ENCODE measurements at places on chromosomes 5 and 9. TPM values are rescaled to one million over a fixed set of nuclear protein-coding genes. Genes with fewer than 3 reads are reported as not detected.
A peak's percentile ranks its signal among the peaks of the same experiment; 100 is the strongest.

DNA sequence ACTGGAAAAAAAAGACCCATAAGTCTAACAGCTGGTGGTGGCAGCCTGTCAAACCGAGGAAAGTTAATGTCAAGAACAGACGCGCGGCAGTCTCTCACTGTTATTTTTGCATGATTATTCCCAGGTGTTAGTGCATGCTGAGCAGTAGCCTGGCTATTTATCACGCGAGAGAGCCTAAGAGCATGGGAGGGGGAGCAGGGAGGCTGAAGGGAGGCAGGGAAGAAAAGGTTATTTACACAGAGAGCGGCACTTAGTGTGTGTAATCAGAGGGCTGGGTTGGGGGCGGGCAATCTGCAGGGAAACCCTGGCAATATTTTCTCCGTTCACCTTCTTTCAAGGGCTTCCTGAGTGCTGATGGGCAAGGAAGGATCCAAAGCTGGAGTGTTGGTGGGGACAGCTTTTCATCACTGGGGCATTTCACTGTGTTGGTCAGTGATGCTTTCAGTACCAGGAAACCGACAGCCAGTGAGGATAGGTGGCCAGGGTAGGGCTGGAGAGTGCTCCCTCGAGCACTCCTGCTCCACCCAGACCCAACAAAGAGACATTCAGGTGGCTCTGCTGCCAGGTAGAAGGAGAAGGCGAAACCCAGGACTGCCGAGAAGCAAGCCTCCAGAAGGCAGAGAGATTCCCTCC lies 39.6 kb downstream of the ZNF608 start:
- peak; percentile 91 for DNase-seq

GRCh38 chr5:3836528-3836927 lies 240.9 kb downstream of the IRX1 start:
- DNase-seq, result no peak

GRCh38 chr9:115210699-115211098 lies 92.7 kb upstream of the TNC start:
- no peak for DNase-seq

GRCh38 chr5:158854260-158854783 lies 245.4 kb downstream of the EBF1 start:
- no peak for DNase-seq

- no peak for DNase-seq
Observed at GRCh38 chr5:28903643-28904042, 1865.3 kb upstream of the CDH9 start.

DNA sequence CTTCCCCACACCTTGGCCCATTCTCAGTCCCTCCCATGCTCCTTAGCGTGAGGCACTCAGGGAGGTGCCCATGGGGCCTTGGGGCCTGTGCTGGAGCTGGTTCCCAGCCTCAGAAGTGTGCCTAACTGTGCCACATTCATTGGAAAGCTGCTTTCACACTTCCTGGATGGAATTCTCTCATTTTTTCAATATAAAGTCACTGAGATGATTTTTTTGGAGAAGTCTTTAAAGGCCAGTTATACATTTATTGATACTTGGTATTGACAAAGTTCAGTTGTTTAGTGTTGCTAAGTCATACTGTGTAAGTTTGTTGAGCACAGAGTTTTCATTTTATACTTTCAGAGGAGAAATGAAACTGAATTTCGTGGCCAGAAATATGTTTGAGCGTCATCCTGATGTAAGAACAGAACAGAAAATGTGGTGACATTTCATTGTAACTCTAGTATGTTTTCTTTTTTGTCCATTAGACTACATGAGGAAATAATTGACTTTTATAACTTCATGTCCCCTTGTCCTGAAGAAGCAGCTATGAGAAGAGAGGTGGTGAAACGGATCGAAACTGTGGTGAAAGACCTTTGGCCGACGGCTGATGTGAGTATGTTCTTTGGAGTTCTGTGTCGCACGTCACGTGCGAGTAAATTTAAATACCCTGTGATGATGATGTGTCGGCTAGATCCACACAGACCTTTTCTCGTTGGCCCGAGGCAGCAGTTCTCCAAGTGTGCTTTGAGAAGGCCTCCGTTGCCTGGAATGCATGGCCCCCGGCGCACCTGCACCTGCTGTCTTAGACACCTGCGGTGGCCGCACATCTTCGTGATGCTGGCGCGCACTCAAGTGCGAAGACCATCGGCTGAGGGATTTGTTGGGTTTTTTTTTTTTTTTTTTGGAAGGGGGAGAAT lies 24.1 kb downstream of the TENT4A start:
- DNase-seq, result no peak

DNA sequence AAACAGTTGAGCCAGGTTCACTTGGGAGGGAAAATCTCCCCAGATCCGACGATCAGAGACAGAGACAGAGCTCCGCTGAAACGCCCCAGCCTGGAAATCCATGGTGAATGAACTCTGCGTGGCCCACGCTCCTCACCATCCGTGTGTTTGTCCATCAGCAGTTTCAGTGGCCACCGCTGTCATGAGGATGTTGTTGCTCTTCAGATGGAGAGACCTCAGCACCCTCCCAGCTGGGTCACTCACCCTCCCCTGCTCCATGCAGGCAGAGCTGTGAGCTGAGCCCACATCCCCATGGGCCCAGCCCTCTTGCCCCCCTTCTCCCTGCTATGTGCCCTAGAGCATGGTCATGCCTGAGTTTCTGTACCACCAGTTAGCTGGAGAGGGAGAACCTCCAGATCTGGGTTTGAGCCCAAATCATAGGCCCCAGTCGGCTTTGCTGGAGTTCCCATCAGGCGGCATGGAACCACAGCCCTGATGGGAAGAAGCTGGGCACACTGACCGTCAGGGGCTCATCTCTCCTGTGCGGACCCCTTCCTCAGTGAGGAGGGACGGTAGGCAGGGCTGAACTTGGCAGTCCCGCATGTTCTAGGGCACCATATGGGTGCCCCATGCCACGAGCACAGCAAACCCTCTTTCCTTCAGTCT lies 154.4 kb upstream of the COL5A1 start:
- DNase-seq, result no peak

- DNase-seq, result no peak
Observed at GRCh38 chr9:133852431-133852830, 114.3 kb upstream of the SARDH start.

GRCh38 chr5:176857216-176857893 lies 41.8 kb downstream of the HK3 start:
- no peak for DNase-seq

- no peak for DNase-seq
Observed at GRCh38 chr5:174790906-174791305, 66.5 kb downstream of the MSX2 start.

DNA sequence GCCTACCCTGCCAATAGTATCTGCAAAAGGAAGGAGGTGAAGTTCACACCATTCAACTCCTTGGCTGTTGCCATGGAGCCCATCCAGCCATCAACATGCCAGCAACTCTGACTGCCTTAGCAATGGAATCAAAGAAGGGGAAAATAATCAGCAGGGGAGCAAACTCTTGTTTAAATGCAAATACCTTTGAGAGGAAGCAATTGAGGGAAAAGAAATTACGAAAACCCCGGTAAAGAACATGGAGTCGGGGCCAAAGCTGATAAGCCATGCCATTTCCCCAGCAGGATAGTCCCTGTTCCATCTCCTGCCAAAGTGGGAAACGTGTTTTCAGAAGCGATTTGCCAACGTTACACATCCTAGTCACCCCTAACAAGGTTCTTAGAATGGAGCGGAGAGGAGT lies 69.0 kb downstream of the MFAP3 start:
- DNase-seq, result no peak

GRCh38 chr5:146751781-146752401 lies 126.7 kb downstream of the PPP2R2B start:
- no peak for DNase-seq

- DNase-seq, result peak; percentile 15
Observed at GRCh38 chr5:158194561-158194976, 335.6 kb upstream of the CLINT1 start.

DNA sequence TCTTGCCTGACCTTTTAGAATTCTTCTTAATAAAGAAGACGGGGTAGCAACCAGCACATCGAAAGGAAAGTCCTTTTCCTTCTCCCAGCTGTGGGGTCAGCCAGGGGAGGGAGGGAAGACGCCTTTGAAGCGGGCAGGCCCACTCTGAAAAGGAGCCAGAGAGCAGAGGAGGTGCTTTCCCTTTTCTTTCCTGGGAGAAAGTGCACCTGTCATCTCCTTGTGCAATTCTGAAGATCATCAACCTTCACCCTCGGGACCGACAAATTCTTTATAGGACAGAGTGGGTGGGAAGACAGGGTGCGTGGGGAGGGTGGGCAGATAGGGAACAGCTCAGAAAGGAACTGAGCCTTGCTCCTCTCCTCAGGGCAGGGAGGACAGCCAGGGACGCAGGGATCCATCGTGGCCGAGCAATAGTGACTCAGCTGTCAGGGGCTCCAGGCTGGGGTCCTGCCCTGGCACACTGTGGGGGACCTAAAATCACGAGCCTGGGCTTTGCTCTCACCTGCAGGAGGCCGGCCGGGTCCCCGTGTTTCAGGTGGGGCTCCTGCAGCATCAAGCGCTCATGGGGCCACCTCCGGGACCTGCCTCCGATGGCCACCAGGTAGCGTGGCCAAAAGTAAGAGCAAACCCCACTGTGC lies 141.0 kb downstream of the OLFM1 start:
- DNase-seq, result no peak

DNA sequence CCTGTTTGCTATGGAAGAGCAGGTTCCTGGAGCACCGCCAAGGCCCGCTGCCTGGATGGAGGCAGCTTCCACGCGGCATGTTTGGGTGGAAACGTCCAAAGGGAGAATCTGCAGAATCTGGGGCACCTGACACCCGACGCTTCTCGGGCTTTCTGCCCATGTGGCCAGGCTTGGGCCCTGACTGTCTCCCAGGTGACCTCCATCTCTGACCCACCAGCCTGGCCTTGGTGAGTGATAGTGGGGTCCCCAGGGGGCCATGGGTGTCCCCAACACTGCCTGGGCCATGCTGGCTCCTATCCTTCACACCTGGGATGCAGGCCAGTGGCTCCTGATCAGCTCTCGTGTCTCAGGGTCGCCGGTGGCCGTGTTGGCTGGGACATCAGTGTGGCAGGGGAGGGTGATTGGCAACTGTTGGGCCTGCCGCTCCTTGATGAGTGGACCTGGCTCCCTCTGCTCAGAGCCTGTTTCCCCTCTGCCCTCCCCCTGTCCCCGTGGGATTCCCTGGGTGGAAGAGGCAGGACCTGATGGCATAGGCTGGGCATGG lies 34.0 kb downstream of the GLT6D1 start:
- DNase-seq, result no peak

DNA sequence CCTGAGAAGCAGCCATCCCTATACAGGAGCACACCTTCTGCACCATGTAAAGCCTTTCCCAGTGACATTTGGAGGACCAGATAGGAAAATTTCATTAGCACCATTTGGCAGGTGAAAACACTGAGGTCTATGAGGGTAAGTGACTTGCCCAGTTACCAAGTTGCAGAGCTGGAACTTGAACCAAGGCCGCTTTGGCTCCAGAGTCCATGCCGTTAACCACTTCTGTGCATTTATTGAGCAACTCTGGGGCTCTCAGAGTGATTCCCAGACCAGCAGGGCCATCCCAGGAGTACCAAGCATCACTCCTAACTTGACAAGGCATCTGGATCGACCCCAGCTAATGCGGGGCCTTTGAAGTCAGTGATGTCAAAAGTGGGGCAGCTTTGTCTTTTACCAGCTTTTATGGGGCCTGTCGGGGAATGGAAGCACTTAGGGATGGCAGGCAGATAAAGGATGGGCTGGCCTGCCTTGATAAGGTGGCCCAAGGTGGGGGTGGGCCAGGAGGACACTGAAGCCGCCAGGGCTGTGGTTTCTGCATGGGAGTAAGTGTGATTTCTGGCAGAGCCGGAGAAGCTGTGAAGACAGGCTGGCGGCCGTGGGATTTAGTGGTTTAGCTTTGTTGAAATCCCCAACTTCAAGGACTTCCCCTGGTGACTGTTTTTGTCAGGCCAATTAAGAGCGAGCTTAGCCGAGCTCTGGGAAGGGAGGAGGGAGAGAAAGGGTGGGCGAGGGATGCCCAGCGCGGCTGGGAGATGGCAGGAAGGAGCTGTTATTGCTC lies 127.3 kb downstream of the MACROH2A1 start:
- DNase-seq, result peak; percentile 13

GRCh38 chr9:89887286-89887685 lies 282.5 kb downstream of the GADD45G start:
- DNase-seq, result no peak

- DNase-seq, result peak; percentile 43
Observed at GRCh38 chr5:177473443-177474001, at the start of gene DBN1. Gene DBN1, minus strand, starts transcription at chr5:177473634. Its CDS starts 113 bp downstream, at chr5:177473521.

GRCh38 chr5:43230707-43231106 lies 38.7 kb downstream of the NIM1K start:
- no peak for DNase-seq

GRCh38 chr9:130237763-130238524 lies 27.6 kb upstream of the HMCN2 start:
- DNase-seq, result no peak

- no peak for DNase-seq
Observed at GRCh38 chr5:143174714-143175398, 228.6 kb downstream of the NR3C1 start.

GRCh38 chr9:113612216-113612747 lies 148.8 kb downstream of the RGS3 start:
- no peak for DNase-seq

GRCh38 chr9:109497226-109498153 lies 617 bp downstream of the PTPN3 start:
- DNase-seq, result no peak

- no peak for DNase-seq
Observed at GRCh38 chr5:16806711-16807546, 129.2 kb downstream of the MYO10 start.

- no peak for DNase-seq
Observed at GRCh38 chr9:37534901-37535300, 41.3 kb downstream of the FBXO10 start.

- no peak for DNase-seq
Observed at GRCh38 chr5:58670582-58670981, 87.7 kb downstream of the RAB3C start.

DNA sequence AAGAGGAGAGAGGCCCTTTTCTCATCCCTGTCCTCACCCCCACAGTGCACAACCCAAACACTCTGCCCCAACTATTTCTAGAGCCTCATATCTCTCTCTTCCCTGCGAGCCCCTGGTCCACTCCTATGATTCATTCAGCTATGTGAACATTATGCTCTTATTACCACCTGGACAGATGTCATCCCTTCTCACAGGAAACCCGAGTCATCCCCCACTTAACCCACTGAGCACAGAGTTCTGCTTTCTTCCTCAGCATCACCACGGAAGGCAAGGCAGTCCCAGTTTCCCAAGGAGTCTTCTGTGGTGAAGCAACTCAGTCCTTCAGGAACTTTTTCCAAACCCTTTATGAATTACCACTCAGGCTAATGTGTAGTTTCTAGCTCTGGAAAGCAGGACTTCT lies 1.3 kb downstream of the DNAI1 start:
- no peak for DNase-seq

The OLFM1 gene
- 4.8 TPM for total RNA-seq

The NR5A1 gene
- not detected for total RNA-seq

The IFNA21 gene
- total RNA-seq, result not detected

The DAB2IP gene
- total RNA-seq, result 12.8 TPM

The ZBTB34 gene
- total RNA-seq, result 19.3 TPM

The TCF7 gene
- total RNA-seq, result 3.5 TPM

The CCDC180 gene
- total RNA-seq, result 16.1 TPM

The ANKRD33B gene
- 7.4 TPM for total RNA-seq

The RICTOR gene
- total RNA-seq, result 55.2 TPM
